ENCODE measurements at places on chromosomes 11 and 22. TPM values are rescaled to one million over a fixed set of nuclear protein-coding genes. Genes with fewer than 3 reads are reported as not detected.
A peak's percentile ranks its signal among the peaks of the same experiment; 100 is the strongest.

DNA sequence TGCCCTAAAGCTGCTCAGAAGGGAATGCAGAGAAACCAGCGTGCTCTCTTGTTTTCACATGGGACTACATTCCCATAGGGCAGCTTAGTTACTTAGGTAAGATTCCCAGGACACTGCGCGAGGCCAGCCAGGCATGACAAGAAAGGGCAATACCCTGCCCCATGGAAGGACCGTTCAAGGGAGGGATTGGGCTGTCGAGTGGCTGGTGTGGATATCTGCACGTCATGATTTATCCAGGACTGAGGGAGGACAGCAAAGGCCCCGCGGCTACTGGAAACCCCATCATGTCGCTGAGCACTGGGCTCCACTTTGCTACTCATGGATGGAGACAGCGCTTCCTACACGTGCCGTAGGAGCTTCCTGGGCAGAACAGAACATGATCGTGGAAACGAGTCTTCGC, 169.4 kb downstream of the OPCML start:
- DNase-seq, result no peak

DNA sequence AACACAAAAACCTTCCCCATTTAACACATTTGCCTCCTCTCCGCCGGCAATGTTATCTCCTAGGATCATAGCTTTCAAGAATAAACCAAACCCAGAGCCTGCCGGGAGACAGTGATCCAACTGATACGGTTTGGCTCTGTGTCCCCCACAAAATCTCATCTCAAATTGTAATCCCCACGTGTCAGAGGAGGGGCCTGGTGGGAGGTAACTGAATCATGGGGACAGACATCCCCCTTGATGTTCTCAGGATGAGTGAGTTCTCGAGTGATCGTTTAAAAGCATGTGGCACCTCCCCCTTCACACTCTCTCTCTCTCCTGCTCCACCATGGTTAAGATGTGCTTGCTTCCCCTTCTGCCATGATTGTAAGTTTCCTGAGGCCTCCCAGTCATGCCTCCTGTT, 33.3 kb downstream of the RBFOX2 start:
- no peak for DNase-seq

DNA sequence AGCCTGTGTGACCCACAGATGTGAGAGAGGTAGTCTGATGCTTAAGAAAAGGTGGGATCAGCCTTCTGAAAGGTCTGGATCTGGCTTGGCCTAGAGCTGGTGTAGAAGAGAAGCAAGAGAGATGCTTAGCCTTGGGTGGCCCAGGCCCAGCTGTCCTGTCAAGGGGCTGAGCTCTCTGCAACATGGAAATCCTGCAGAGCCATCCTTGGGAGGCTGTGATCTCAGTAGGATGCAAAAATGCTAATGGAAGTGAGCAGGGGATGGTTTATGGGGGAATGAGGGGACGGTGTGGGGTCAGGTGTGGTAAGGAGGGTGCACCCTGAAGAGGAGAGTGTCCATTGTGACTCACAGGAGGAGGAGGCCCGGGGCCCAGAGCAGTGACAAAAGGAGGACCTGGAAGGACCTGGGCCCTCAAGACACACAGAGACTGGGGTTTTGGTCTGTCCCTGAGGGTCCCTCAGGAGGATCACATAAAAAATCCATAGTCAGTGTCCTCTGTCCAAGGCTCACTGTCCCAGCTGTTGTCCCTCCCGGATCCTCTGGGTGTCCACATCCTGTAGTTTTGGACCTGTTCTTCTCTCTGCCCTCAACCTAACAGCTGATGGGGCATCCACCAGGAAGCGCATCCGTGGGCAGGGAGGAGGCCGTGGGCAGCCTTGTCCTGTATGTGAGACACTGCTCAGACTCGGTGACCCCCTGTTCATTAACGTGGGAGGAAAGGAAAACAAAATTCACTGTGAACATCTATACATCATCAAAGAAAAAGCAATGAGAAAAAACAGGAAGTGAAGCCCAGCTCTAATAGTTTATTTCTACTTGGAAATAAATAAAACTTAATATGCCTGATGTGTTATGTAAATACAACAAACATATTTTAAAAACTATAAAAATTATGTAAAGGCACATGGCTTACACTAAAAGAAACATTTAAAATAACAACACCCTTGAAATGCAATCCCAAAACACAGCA, 129.8 kb downstream of the ZNF280B start:
- DNase-seq, result no peak

DNA sequence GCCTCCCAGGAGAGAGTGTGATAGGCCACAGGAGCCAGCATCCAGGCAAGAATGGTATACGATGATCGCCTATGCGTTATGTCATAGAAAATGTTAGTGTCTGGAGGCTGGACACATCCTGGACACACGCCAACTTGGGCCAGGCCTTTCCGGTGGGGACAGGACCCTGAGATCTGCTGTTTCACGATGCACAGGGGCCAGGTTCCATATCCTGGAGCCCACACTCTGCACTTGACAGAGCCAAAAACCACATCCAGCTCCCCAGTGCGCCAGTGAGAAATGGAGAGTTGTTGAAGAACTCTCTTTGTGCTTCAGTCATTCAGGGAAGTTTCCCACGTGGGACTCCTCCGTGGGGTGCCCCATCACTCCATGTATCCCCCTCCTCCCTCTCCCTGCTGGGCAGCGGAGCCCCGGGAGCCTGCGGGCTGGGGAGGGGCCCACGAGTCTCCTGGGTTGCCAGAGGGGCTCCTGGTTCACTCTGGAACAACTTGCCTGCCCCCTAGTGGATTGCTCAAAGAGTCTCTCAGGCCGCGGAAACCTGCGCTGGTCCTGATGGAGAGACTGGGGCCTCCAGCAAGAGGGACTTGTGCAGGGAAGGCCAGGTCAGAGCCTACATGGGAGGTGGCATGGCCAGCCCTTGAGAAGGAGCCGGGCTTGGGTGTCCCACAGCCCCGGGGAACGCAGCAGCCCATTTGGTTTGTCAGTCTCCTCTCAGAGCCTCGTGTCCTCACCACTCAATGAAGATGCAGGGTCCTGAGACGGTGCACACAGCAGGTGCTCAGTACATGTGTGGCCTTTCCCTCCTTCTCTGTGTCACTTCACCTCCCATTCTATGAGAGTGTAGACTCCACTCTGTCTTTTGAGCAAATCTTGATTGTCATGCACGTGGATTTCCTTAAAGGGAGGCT, 10.2 kb upstream of the LRRC32 start:
- DNase-seq, result peak; percentile 23

DNA sequence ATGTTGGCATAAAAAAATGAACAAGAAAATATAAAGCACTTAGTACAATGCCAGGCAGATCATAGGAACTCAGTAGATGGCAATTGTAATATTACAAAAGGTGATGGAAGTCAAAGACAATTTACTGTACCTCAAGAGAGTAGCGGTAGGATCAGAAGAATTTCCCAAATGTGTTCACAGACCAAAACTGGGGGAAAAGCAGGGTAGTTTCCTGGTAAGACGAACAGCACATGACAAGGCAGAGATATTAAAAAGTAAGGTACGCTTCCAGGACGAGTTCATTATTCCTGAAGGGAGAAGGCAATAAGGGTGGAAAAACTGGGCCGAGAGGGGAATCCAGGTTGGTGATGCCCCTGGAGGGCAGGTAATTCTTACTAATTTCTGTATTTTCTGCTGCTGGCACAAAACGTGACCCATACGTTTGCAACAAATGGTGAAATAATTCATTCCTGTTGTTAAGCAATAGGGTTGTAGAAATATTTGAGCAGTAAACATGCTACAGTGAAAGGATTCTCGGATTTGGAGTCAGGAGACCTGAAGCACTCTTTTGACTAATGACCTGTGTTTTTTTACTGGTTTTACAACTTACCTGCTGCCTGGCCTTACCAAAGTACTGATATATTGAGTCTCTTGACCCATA, 786 bp upstream of the ANKRD42 start:
- no peak for DNase-seq

DNA sequence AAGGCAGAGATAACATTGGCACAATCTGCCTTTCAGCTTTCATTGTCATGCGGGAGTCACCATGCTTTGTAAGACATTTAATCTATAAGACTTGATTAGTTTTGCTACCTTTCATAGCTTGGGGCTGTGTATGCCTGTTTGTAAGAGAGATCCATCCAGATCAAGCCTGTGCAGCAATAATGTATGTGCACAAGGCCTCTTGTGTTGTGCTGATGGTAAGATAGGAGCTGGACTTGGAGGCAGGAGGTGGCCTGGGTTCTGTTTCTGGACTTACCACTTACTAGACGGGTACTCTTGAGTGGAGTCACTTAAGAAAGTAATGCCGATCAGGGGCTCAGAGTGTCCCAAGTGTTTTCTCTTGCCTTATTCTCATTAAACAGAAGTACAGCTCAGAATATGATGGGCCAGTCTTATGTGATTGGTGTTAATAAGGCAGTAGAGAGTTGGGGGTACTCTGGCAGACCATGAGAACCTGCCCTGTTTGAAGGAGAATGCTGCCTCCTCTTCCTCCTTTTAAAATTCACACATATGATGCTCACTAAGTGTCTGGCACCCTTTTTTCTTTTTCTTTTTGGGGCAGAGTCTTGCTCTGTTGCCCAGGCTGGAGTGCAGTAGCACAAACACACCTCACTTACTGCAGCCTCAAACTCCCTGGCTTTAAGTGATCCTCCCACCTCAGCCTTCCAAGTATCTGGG, 30.9 kb downstream of the PTPRJ start:
- no peak for DNase-seq

DNA sequence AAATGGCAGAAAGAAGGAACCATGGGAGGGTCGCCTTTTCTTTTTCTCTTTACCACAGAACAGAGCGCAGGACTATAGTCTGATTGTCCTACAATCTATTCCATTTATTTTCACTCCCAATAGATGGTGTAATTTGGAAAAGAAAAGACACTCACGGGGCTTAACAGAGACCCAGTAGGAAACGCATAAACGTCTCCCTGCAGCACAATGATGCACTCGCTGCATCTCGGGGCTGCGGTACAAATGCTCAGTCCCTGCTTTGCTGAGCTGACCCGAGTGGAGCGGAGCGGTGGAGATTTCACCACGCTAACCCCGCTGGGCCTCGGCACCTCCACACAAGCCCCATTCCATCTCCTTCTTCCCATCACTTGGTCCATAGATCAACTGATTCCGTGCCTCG, 1.5 kb downstream of the FEZ1 start:
- DNase-seq, result no peak

- no peak for DNase-seq
Measured at GRCh38 chr11:78653294-78653909, 78.7 kb upstream of the NARS2 start.

- no peak for DNase-seq
Measured at GRCh38 chr11:44823006-44823405, 96.2 kb downstream of the TSPAN18 start.

- DNase-seq, result no peak
Measured at GRCh38 chr11:120810251-120810650, 213.7 kb upstream of the TBCEL start.

DNA sequence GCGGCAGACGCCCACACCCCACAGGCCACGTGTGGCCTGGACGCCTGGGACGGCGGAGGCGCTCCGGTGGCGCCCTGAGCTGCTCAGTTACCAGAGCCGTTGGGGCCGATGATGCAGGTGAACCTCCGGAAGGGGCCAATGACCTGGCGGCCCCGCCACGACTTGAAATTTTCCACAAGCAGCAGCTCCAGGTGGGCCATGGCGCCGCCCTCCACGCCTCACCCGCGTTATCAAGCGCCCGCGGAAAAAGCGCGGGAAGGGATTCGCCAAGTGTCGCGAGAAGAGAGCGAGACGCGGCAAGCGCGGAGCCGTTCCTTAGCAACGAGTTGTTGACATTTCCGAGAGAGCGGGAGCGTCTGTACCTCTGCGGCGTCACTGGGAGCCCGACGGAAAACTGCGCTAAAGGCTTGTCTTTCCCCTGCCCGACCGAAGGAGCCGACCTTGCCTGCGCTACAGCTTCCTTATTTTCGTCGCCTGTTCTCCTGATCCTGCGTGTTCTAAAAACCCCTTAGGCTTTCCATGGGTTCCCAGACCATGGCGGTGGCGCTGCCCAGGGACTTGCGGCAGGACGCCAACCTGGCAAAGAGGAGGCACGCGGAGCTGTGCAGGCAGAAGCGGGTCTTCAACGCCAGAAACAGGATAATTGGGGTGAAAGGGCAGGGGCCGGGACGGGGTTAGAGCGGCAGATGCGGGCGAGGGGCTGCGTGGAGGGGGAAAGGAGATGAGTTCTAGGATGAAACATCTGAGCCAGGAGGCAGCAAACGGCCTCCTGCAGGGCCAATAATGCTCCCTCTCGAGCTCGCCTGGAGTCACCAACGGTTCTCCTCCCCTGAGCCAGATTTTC, at the start of the genes RIBC2 and SMC1B:
Gene RIBC2 (plus strand): TSS at position 326 of the 844 bp plus-strand sequence. CDS start 194 bp downstream, at position 520.
Gene SMC1B (minus strand): TSS at position 232 of the 844 bp plus-strand sequence. CDS start 32 bp downstream, at position 200.
- peak; percentile 69 for DNase-seq

NRXN2 gene
- 0.05 TPM for total RNA-seq

C11orf52 gene
- total RNA-seq, result not detected

PRMT3 gene
- 11.2 TPM for total RNA-seq

DEUP1 gene
- total RNA-seq, result not detected

Measured in CD4-positive, alpha-beta T cell (primary cell).